ENCODE measurements at places on chromosomes 5 and 9. TPM values are rescaled to one million over a fixed set of nuclear protein-coding genes. Genes with fewer than 3 reads are reported as not detected.
A peak's percentile ranks its signal among the peaks of the same experiment; 100 is the strongest.

DNA sequence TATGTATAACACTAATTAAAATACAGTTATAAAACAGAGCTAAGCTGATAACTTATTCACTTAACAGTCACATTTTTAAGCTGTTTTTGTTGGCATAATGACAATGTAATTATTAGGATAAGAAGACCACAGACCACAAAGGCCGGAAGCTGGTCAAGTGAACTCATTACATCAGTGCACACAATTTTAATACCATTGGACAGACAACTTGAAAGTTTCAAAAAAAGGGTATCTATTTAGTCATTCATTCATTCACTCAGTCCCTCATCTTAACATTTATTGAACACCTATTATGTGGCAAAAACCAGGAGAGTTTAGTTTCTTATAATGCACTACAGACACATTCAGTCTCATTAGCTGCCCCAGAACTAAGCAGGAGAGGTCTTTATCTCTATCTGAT lies 11.6 kb downstream of the ERP44 start:
- DNase-seq, result peak; percentile 18

DNA sequence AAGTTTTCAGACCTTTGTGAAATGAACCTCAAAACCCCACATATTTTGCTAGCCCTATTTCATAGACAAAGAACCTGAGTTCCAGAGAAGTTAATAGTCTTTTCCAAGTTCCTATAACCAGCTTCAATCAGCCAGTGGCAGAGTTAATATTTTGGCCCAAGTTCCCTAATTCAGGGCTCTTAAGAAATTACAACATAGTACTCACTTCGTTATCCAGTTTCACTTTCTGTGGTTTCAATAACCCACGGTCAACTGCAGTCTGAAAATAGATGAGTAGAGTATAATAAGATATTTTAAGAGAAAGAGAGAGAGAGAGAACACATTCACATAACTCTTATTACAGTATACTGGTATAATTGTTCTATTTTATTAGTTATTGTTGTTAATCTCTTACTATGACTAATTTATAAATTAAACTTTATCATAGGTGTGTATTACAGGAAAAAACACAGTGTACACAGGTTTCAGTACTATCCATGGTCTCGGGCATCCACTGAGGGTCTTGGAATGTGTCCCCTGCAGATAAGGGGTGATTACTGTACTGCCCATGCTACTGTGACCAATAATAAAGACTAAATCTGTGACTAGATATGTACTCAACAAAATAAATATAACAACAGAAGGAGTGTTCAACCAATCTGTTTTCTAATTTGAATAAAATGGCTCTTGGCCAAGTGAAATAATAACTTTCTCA lies 9.3 kb upstream of the MYOT start:
- no peak for DNase-seq

Gene GABRP
- polyA plus RNA-seq, result not detected

- no peak for DNase-seq
Observed at GRCh38 chr5:112290691-112291090, 128.4 kb downstream of the EPB41L4A start.

DNA sequence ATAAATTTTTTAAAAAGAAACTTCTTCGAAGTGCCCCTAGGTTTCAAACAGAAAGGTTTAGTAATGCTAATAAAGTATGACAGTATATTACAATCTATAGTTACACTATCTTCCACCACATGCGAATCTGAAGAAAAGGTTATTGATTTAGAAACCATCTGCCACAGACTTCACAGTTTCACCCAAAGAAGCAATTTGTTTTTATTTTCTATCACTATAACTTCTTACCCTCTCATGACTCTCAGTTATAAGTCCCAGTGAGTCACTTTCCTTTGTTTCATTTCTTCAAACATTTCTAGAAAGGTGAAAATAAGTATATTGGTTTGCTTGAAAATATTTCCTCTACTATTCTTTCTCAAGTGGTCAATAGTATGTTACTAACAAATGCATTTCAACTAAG lies 93.6 kb downstream of the MCTP1 start:
- DNase-seq, result no peak

Gene OMD
- not detected for polyA plus RNA-seq

- DNase-seq, result no peak
Observed at GRCh38 chr5:175798626-175799025, 72.8 kb upstream of the CPLX2 start.

- no peak for DNase-seq
Observed at GRCh38 chr9:72228282-72228681, 79.0 kb downstream of the GDA start.

Gene TRIM36
- polyA plus RNA-seq, result not detected

Gene GIN1
- polyA plus RNA-seq, result 10.4 TPM

DNA sequence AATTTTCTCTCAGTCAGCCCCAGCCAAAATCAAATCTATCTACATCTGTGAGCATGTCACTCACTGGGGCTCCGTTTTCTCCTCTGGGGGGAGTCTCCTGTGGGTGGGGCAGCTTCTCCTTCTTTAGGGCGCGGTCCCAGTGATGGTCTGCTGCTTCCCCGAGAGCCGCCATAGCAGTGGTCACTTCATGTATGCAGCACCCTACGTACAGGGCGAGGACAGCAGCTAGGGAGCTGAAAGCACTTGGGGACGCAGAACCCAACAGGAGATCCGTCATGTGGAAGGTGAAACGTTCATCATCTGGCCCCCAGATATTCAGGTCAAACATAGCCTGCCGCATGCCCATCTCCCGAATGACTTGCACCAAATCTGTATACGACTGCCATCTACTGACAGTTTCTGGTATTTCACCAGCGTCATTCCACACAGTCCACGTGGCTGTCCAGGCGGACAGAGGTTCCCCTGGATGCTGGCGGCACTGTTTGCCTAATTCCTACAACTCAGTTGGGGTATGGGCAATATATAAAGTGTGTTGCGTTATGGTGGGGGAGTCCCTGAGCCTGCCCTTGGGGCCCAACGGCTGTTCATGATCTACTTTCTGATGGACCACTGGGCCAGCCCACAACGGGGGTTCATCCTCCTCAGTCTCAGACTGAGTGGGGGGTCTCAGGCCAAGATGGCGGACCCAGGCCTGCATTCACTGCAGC lies 795.0 kb downstream of the EFNA5 start:
- no peak for DNase-seq

Gene INSL6
- not detected for polyA plus RNA-seq

- no peak for DNase-seq
Observed at GRCh38 chr9:91162311-91162710, 199.4 kb downstream of the AUH start.

GRCh38 chr5:138664276-138664943 lies 88.8 kb upstream of the CTNNA1 start:
- no peak for DNase-seq

DNA sequence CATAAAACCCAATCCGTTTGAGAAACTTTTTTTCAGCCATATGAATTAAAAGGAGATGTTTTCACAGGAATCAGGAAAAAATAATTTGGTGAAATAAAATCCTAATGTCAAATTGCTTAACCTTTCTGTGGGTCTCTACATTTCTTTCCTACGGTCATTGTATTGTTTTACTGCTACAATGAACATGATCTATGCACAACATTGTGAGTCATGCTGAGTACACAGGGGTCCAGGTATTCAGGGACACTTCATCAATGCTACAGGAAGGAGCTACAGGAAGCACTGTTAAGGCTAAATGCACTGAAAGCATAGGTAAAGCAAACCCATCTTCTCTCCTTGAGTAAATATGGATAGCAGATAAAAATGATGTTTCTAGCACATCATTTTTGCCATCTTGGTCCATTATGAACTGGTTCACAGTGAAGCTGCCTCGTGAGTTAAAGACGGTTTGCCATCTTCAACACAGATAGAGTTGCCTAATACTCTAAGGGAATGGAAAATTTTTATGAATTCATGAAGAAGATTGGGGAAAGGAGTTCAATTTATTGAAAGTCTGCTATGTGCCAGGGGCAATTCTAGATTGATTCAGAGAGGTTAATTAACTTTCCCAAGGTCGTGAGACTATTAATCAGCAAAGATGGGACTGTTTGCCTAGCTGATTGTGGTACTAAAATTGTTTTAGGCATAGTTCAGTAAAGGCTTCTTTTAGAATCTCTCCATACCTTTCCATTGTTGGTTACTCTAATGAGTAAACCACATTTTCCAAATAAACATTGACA lies 85.5 kb downstream of the DIRAS2 start:
- no peak for DNase-seq

Gene IFNA13
- not detected for polyA plus RNA-seq

DNA sequence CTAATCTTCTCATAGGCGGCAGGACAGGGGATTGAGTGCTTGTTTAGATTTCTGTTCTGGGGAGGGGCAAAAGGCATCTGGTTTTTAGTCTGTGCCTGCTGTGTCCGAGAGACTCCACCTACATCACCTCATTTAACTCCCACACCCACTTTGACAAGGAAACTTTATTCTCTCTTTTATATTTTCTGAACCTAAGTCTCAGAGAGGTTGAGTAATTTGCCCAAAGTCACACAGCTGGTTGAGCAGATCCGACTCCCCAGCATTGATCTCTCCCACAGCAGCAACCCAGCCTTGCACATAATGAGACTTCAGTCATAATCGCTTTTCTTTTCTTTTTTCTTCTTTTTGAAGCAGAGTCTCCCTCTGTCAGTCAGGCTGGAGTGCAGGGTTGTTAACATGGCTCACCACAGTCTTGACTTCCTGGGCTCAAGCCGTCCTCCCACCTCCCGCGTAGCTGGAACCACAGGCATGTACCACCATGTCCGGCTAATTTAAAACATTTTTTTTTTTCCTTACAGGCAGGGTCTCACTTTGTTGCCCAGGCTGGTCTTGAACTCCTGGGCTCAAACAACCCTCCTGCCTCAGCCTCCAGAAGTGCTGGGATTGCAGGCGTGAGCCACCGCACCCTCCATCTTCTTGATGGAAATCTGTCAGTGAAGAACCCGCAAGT lies 36.5 kb upstream of the ANKRD33B start:
- DNase-seq, result no peak

Gene CA9
- polyA plus RNA-seq, result not detected

Measured in CD8-positive, alpha-beta memory T cell (primary cell).